ENCODE measurements at places on chromosomes 2 and 18.

- no peak for DNase-seq
Observed at GRCh38 chr2:68969736-68970490, 4.5 kb upstream of the GKN1 start.

GRCh38 chr2:42087137-42087856, 39.5 kb downstream of the PKDCC start:
- DNase-seq, result no peak

DNA sequence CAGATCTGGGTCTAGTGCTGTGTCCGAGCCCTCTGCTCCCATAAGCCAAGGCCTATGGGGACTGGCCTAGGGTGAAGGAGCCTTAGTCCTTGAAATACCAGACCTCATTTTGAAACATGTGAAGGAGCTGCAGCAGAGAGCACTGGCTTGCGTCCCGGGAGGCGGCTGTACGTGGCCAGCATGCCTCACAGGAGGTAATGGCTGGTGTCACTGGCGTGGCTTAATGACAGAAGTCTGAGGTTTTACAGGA, 72.7 kb upstream of the OTOS start:
- DNase-seq, result no peak

DNA sequence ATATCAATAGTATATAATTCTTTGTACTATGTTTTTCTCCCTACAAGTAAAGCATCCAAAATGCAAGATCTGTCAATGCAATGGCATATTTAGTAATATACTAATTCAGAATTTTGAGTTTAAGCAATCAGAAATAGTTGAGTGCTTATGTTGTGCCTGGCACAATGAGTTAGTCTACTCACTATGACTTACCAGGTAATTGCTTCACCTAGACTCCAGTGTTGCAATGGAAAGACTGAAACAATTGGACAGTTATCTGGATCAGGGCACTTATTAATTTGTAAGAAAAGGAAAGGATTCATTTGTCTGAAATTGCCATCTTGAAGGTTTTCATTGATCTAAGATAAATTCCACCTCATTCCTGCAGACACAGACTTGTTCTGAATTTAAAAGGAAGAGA, 97.6 kb upstream of the TCF4 start:
- DNase-seq, result no peak

DNA sequence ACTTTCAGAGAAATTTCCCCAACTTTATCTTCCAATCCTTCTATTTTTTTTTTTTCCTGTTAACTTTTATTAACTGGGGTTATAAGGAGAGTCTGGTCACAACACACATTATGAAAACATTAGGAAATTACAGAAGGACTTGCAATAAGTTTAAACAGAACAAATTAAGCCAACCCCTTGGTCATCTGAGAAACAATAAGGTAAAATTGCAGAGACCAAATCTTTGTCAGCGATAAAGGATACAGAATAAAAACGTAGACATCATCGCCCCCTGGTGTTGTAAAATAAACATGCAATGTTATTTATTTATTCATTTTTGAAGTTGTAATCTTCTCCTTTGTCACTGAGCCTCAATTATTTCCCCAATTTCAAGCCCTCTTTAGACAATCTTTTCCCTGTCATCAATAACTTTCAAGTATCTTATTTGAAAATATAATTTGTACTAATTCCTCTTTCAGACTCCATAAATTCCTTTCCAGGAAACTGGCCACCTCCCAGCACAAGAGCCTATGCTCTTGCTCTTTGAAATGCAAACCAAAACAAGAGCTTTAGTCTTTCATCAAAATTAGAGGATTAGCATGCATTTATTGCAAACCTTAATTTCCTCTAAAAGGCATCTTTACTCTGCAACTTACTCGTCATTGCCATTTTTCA, 19.5 kb downstream of the G6PC2 start:
- no peak for DNase-seq

DNA sequence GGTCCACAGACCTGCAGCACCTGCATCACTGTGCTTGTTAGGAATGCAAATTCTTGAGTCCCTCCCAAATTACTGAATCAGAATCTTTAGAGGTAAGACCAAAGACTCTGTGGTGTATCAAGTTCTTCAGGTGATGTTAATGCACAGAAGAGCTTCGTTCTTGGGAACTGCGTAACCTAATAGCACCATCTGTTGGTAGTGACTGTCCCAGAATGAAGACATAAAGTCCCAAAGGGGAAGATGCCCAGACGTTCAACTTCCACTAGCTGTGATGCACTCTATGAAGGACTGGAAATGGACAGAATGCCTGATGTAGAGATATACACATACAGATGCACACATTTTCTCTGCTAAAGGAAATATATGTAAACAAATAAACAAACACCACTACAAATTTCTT, 576.0 kb downstream of the LRP1B start:
- DNase-seq, result no peak

DNA sequence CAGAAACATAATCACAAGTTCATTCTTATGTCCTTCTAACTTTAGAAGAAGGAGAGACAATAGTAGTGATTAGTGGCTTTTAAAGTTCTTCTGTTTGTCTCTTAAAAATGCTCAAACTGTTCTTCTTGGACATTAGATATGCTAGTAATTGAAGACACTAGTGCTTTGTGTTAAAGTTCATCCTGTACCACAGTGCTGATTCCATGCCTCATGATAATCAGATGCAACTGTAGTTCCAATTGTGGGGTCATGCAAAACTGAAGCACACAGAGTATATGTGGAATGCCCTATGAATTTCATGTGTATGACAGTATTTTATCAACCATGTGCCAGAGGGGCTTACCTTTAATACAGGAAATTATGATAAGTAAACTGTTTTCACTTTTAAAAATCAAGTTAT, 11.4 kb upstream of the KCNJ13 start:
- DNase-seq, result no peak

DNA sequence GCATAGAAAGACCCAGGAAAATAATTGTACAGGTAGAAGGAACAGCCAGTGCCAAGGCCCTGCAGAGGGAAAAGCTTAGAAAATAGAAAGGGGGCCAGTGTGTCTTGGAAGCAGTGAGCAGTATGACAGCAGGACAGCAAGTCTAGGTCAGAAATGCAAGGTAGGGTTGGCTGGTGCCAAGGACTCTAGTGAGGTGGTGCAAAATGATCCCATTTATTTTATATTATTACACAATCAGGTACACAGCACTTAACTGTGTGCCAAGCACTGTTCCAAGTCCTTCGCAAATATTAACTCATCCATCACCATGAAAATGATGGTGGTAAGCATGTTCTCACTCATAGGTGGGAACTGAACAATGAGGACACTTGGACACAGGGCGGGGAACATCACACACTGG, 100.0 kb downstream of the AQP4 start:
- DNase-seq, result no peak

GRCh38 chr2:198273660-198274059, 469.3 kb downstream of the PLCL1 start:
- DNase-seq, result no peak

GRCh38 chr2:241061275-241061674, 40.8 kb downstream of the MTERF4 start:
- DNase-seq, result no peak

GRCh38 chr2:121281694-121282093, 3.3 kb downstream of the TFCP2L1 start:
- DNase-seq, result no peak

DNA sequence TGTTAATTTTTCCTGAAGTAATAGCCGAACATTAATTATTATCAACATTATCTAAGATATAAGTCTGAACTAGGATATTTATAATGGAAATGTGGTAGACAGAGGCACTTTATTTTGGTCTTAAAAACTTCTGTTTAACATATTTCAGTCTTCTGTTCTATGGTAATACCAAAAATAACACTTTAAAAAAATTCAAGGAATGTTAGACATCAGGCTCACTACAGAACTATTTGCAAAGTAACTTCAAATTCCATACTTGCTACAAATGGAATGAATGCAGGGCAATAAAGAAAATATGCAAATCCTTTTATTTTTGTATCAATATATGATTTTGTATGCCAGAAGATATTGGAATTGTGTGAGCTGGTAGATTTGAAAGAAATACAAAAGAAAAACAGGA, 345.5 kb upstream of the DSEL start:
- DNase-seq, result no peak

DNA sequence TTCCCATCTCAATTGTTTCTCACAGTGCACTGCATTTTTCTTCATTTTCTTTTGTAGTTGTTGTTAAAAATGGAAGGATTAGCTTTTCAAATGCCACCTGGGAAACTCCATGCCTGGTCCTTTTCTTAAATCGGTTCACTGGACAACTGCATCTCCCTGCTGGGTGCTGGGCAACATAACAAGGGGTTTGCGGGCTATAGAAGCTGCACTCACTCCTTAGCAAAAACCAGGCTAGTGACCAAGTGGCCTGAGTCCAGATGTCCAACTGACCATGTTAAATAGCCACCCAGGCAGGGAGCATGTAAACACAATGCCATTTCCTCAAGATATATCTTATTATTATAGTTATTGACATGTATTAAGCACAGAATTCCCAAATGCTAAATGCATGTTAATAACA, 264.9 kb downstream of the ICOS start:
- no peak for DNase-seq

GRCh38 chr18:1544016-1544415, 639.3 kb downstream of the ADCYAP1 start:
- no peak for DNase-seq

DNA sequence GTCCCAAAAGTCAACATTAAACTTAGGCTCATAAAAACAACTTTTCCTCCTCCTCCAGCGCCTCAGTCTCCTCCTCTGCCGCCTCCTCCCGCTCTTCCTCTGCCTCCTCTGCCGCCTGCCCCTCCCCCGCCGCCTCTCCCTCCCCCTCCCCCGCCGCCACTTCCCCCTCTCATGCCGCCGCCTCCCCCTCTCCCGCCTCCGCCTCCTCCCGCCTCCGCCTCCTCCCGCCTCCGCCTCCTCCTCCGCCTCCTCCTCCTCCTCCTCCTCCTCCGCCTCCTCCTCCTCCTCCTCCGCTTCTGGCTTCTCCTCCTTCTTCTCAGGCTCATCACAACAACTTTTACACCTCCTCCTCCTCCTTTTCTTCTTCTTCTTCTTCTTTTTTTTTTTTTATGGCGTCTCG, 599.9 kb downstream of the TMEM182 start:
- DNase-seq, result no peak

GRCh38 chr2:216486708-216487107, 11.9 kb upstream of the RPL37A start:
- DNase-seq, result no peak

DNA sequence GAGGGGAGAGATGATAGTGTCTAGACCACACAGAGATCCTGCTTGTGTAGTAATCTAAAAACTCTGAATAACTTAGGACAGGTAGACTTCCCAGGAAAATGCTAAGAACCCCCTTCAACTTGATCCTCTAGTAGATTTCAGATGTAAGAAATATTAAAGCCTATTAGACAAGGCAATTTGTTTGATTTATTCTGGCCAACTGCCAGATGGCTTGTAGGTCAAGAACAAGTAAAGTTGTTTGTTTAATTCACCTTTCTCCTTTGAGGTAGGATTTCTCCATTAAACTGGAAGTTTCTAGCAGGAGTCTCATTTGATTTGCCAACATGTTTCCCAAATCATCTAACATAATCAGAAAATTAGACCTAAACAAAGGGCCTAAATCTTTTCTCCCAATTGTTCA, 48.6 kb downstream of the SH3RF3 start:
- no peak for DNase-seq

DNA sequence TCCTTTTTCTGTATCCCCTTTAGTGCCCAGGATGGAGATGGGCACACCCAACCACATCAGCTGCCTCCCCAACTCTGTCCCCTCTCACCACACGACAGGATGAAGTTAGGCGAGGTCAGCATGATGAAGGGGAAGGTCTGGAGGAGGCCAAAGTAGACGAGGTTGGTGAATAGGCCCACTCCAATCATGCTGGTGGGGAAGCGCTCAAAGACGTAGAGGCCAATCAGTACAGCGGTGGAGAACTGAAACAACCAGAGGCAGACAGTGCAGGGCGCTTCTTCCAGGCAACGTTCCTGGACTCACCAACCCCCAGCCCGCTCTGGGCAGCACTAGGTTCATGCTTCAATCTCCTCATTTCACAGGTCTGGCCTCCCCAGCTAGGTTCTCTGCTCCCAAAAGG, 2.9 kb downstream of the TEX261 start:
- no peak for DNase-seq

- no peak for DNase-seq
Observed at GRCh38 chr2:70988726-70989648, 5.7 kb downstream of the TEX261 start.
